Stimulated activated CD8-positive, alpha-beta memory T cell treated with anti-CD3 and anti-CD28 coated beads, Interleukin-7, amount 100 ng/mL, for 1 hour (primary cell): ENCODE measurements at places on chromosomes 13 and 19.
A peak's percentile ranks its signal among the peaks of the same experiment; 100 is the strongest.

DNA sequence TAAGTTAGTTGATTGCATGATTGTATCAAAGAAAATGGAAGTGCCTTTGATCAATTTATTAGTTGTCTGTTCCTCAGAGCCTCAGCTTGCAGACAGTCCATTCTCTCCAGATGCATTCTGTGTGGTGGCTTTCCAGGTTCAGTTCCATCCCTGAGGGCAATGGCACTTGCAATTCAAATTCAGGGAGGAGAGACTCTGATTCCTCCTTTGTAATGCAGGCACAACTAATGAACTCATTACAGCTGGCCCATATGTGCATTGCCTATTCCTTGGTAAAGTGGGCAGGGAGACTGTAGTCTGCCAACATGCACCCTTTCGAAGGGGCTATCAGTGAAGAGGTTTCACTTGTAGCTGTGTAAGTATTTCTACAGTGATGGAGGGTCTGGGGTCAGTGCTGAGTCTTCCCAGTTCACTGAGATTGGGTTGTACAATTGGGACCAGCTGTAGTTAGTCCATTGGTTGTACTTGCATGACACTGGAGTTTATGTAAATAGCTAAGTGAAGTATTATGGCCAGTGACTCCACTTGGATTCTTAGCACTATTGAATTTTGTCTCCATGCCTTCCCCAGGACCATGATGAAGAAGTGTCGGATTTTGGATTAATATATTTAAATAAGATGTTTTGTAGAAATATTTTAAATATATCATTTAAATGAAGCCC is 401.7 kb downstream of the GPC6 start:
- no peak for DNase-seq

- no peak for DNase-seq
Observed at GRCh38 chr19:8366961-8367326, 3.0 kb downstream of the ANGPTL4 start.

- peak; percentile 16 for DNase-seq
Observed at GRCh38 chr13:99658261-99658991, 157.2 kb downstream of the TM9SF2 start.

DNA sequence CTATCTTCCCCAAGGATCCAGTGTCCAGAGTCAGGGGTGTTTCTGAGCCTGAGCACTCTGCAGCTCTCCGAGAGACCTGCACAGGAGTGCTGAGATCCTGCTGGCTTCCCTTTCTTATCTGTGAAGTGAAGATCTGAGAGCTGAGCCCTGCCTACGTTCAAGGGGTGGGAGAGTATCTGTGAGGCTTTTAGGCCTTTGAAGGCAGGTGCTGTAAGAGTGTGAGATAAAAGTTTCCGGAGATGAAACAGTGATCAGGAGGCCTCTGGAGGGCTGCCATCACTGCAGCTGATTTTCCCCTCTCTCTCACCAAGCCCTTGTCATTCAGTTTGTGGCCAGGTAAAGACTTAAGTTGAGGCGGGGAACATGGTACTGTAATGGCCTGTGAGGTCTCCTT is 83.1 kb downstream of the AKAP11 start:
- DNase-seq, result peak; percentile 19

DNA sequence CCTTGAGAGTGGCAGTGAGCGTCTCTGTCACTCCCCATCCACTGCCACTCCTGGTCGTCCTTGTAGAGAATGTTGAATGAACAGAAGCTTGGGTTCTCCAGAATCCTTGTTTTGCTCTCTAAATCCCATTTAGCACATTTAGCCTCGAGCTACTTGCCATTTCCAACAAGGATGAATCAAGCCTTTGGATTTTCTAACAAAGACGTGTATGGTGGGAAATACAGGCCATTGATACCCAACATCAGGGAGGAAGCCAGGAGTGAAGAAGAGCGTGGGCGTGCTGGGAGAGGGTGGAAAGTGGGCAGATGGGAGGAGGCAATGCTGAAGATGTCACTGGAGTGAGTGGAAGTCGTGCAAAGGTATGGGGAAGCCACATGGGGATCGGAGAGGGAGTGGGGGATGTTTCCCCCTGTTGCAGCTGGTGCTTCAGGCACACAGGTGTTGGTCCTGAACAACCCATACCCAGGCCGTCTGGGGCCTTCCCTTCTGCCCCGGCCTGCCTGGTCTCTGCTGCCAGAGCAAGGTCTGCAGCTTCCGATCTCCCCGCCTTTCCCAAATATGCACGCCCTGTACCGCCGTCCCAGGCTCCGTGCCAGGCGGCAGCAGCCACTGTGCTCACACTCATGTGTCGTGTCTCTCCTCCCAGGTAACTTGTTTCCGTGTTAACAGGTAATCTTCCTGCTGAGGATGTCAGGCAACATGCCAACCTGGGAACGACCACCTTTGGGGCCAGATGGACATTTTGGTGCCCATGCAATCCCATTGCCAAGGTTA is 48.7 kb downstream of the ZIC5 start:
- DNase-seq, result no peak

GRCh38 chr19:12872941-12873890 is 8.0 kb downstream of the DNASE2 start:
- no peak for DNase-seq

- DNase-seq, result no peak
Observed at GRCh38 chr13:110265341-110265681, 41.6 kb downstream of the COL4A1 start.

GRCh38 chr19:41928221-41928683 is at the start of gene ERFL:
Gene ERFL, minus strand, starts transcription at chr19:41928449. Its CDS starts 15,530 bp downstream, at chr19:41912919.
- no peak for DNase-seq

DNA sequence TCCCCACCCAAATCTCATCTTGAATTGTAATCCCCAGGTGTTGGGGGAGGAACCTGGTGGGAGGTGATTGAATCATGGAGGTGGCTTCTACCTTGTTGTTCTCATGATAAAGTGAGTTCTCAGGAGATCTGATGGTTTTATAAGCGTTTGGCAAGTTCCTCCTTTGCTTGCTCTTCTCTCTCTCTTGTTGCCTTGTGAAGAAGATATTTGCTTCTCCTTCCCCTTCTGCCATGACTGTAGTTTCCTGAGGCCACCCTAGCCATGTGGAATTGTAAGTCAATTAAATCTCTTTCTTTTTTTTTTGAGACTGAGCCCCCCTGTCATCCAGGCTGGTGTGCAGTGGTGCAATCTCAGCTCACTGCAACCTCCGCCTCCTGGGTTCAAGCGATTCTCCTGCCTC is 34.4 kb downstream of the VSTM1 start:
- DNase-seq, result no peak

DNA sequence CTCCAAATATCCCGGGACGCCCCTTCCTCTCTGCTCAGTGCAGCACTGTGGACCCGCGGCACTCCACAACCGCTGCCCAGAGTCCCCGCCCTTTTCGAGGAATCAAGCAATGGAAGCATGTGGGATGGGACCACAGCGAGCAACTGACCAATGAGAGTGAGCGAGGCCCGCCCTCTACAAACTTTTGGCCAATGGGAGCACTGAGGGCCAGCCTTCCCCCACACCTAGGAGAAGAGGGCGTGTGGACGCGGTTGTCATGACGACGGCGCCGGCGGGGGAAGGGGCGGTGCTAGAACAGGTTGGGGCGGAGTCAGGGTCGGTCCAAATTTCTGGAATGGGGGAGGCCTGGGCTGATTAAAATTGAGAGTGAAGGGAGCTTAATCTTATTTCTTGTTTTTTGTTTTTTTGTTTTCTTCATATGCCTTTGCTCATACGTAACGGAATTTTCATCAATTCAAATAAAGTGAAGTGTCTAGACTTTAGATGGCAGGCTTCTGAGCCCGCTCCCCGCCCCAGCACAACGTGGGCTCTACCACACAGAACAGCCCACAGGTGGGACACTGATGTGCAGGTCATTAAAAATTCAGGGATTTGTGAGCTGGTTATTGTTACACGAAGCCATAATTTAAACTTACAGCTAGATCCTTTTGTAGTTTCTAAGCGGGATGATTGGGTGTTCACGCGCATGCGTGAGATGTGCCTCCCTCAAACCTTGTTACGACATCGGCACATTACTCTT is at the start of gene DNAAF3:
Gene DNAAF3 (minus strand): TSS at position 84 of the 739 bp plus-strand sequence. CDS start 200 bp downstream, outside the sequence.
- DNase-seq, result no peak

DNA sequence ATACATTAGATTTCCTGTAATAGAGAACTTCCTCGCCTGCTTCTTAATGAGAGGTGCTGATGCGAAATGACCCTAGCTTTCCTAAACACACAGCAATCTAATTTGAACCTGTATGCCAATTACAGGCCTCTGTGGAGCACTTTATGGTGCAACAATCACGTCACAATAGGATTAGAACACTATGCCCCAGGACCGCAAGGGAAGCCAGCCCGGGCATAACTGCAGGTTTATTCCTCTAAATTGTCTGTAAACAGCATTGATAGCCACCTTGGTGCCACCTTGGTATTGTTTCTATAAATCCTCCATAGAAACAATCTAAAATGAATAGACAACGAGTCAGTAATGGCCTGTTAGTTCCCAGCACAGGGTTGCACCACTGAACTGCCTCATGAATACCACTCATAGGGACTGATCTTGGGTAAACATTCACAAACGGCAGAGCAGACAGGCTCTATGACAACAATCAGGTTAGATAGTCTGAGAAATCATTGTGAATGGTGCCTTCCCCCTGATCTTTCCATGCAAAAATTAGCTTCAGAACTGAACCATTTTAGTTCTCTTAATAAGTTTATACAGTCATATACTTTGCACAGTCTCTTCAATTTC is 182.5 kb upstream of the OBI1 start:
- no peak for DNase-seq

DNA sequence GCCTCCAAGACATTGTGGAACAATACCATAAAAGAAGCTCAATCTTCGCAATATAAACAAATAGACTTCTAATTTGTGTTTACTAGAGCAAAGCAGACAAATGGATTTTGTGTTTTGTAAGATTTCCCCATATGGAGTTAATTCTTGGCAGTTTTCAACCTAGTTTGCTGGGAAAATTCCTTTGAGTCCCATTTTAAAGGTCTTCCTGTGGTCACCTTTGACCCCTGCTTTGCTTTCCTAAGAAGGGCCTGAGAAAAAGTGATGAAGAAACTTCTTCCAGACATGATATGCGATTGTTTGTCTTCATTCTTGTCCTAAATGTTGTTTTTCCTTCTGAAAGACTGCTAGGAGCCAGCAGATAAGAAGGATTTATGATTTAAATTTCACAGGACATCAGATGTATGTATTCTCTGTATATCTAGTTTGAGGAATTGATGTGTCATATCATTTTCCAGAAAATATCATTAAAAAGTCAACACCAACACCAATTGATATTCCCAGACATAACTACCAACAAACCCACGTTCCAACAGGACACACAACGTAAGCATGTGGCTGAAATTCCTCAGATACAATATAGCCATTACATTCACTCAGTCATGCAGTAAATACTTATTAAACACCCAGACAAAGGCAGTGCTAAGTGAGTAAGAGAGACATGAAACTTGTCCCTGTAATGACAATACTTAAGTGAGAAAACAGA is 276.4 kb downstream of the LHFPL6 start:
- DNase-seq, result no peak

DNA sequence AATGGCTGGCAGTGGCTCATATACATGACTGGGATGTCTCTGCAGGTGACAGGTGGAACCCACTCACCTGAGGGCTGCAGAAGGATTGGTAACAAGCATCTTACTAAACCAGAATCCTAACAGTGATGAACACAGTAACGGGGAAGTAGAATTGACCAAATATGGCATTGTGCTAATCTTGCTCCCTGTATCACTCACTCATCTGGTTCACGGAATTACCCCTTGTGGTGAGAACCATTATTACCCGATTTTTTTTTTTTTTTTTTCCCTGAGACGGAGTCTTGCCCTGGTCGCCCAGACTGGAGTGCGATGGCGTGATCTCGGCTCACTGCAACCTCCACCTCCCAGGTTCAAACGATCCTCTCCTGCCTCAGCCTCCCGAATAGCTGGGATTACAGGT is 69.5 kb downstream of the PTPRS start:
- DNase-seq, result no peak

- no peak for DNase-seq
Observed at GRCh38 chr19:48867746-48868113, 687 bp downstream of the PLEKHA4 start.

DNA sequence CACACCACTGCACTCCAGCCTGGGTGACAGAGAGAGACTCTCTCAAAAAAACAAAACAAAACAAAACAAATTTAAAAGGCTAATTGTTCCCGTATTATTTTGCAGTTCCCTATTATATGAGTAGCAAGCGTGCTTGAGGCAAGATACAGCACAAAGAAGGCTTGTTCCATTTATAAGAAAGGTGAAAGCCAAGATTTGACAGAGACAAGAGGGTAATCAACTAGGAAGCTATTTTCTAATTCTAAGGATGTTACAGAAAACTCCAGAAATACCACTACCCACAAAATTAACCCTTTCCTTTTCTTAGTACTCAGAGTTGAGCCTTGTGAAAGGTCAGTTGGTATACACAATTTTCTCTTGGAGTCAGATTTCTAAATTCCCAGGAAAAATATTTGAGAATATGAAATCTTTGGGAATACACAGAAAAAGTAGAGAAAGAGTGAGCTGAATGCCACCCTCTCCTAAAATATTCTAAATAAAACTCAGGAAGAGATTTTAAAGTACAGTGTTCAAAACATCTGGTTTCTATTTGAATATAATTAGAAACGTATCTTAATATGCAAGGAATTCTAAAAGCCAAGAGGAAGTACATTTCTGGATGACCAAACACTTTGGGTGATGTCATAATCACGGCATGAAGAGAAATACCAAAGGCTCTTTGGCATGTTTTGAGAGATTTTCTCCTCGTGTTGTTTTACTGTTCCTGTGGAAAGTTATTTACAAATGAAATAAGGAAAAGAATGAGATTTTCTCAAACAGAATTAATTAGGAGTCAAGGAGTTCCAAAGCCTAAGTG is 63.0 kb upstream of the FLT1 start:
- DNase-seq, result no peak

DNA sequence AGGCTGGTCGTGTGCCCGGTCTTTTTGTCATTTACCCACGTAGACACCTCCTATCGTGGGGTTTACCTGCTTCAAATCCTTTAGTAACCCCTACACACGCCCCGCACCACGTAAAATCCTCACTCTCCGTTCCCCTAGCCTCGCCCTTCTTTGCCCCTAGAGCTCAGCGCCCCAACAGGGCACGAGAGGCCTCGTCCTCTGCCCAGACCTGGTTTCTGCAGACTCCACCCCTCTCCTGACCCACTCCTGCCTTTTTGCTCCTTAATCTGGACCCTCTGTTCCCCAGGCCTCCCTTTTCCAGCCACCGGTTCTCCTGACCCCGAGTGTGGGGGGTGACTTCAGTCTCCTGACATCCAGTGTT is 412 bp downstream of the ZNF528 start:
- DNase-seq, result no peak

GRCh38 chr13:99254830-99255229 is 3.3 kb downstream of the GPR18 start:
- no peak for DNase-seq

GRCh38 chr13:110860983-110861382 is 53.9 kb downstream of the ANKRD10 start:
- DNase-seq, result no peak

- no peak for DNase-seq
Observed at GRCh38 chr13:77952737-77953136, 34.1 kb upstream of the EDNRB start.

GRCh38 chr13:49454388-49455006 is 10.4 kb downstream of the SETDB2 start:
- no peak for DNase-seq

DNA sequence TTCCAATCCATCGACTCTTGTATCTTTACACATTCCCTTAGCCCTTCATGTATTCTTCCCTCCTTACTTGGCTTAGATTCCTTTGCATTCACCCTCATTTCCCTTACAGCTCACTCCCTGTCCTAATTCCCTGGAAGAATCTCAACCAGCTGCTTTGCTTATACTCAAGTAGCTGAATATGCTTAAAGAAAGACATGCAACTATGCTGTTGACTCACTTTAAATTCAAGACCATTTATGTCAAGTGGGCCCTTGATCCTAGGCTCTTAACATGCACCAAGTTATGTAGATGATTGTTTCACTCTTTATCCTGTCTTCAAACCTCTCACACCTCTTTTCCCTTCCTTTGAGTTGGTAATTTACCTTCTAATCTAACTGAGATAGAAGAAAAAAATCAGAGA is 7.4 kb downstream of the CCDC122 start:
- DNase-seq, result no peak
